Aorta (tissue), 5 donors: ENCODE measurements at places on chromosomes 4 and X. TPM values are rescaled to one million over a fixed set of nuclear protein-coding genes. Genes with fewer than 3 reads are reported as not detected.

- H3K4me3 ChIP-seq = no peak overlapping the region
- no peaks in the 10 kb centered on the region for H3K27me3 ChIP-seq
- H3K36me3 ChIP-seq = no peaks in the 10 kb centered on the region
- H3K4me1 ChIP-seq = no peaks in the 10 kb centered on the region
- no peak overlapping the region for H3K27ac ChIP-seq
Observed at GRCh38 chr4:11636031-11636430, 207.3 kb upstream of the HS3ST1 start.

DNA sequence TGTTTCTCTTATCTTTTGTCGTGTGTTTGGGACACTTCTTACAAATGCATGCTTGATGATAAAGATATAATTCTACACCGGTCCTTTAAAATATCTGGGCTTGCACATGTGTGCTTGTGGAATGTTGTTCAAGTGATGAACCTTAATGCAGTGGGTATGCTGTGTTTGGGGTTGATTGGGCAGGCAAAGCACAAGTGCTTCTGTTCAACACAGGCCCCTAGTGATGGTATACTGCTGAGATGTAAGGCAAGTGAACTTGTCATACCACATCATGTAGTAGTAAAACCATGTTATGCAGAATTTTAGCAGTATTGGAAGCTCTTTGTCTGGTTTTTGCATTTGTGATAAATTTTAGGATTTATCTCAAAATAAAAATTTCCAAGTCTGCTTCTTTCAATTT, 23.9 kb downstream of the TBC1D19 start:
- H3K36me3 ChIP-seq = no peaks in the 10 kb centered on the region
- H3K4me3 ChIP-seq = no peak overlapping the region
- H3K27ac ChIP-seq = no peak overlapping the region
- no peak for DNase-seq
- no peaks in the 10 kb centered on the region for H3K27me3 ChIP-seq

OCRL gene
- total RNA-seq = 23.6 TPM

NWD2 gene
- total RNA-seq = not detected
